ENCODE measurements at places on chromosomes 12 and 14.
A peak's percentile ranks its signal among the peaks of the same experiment; 100 is the strongest.

GRCh38 chr12:19419086-19419485, 20.2 kb upstream of the AEBP2 start:
- no peak for DNase-seq

- no peak for DNase-seq
Observed at GRCh38 chr12:127494961-127495915, 771.7 kb upstream of the TMEM132C start.

DNA sequence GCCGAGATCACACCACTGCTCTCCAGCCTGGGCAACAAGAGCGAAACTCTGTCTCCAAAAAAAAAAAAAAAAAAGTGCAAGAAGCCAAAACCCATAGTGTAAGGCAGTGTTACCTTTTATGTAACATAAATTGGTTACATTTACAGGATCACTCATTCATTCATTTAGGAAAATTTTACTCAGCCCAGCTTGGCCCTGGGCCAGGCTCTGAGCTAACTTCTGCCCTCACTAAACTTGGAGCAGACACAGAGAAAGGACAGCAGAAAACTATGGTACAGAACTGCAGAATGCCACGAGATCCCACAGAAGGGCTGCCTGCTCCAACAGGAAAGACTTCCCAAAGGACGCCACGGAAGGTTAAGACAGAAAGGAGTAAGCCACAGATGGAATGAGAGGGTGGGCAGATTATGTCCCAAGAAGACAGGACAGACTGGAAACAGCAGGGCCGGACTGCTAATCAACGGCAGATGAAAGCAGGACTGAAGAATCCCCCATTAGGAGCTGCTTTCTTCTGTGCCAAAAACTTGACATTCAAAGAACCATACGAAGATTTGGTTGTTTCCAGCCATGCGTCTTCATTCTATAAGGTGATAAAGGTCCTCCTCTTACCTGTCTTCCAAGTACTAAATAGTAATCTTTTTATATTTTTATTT, 18.9 kb downstream of the PPP1R13B start:
- DNase-seq = peak; percentile 48

- DNase-seq = peak; percentile 35
Observed at GRCh38 chr14:67515386-67516079, 17.6 kb upstream of the PLEKHH1 start.

DNA sequence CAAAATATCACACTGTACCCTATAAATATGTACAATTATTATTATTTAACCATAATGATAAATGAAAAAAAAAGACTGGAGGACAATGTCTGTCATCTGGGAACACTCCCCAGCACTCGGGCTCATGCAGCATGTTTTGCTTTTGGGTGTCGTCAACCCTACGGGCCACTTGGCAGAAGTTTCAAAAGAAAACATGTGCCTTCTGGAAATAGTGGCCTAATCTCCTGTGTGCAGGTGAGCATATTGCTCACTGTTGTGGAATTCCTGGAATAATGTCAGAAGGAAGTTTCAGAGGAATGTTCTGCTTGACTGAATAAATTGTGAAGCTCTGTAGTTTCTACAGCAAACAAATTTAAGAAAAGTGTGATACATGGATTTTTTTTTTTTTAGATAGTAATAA, 298.3 kb downstream of the SSPN start:
- DNase-seq = no peak

GRCh38 chr12:59940631-59941342, 345.0 kb downstream of the SLC16A7 start:
- DNase-seq = peak; percentile 37

All from EH (cell line).